ENCODE measurements at places on chromosomes 16 and 17.

DNA sequence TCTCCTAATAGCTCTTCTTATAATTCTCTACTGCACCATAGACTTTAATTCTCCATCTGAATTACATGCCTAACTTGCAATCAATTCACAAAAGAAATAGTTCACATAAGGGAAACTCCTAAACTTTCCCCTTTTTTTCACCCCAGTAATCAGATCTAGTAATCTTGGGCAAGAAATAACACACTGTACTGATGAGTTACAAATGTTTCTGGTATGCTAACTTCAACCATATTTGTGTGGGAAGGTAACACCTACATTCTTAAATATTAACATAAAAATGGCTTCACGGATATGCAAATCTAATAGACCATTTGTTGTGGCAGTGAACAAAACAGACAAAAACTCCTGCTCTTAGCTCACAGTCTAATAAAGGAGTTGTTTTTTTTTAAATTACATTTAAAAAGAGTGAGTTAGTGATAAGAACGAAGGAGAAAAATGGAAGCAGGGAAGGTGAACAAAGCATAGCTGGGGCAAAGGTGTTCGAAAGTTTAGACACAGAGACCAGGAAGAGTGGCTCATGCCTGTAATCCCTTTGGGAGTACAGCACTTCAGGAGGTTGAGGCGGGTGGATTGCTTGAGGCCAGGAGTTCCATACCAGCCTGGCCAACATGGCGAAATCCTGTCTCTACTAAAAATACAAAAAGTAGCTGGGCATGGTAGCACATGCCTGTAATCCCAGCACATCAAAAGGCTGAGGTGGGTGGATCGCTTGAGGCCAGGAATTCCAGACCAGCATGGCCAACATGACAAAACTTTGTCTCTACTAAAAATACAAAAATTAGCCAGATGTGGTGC is 34.8 kb downstream of the CMTM3 start:
- no peak for DNase-seq

DNA sequence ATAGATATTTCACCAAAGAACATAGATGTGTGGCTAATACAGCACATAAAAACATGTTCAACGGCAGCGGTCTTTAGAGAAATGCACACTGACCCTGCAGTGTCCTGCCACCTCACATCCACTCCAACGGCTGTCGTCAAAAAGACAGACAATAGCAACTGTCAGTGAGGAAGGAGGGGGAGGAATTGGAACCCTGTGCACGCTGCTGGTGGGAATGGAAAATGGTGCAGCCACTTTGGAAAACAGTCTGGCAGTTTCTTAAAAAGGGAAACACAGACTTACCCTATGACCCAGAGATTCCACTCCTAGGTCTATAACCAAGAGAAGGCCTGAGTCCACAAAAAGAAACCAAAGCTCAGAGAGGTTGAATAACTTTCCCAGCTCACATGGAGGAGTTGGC is 7.7 kb downstream of the CEP295NL start:
- DNase-seq, result no peak

- no peak for DNase-seq
Observed at GRCh38 chr16:78987666-78988065, 612.9 kb downstream of the MAF start.

GRCh38 chr17:2990396-2990795 is 73.0 kb downstream of the OR1D5 start:
- no peak for DNase-seq

All from GM20000 (cell line).